ENCODE measurements at places on chromosomes 12 and 14.

DNA sequence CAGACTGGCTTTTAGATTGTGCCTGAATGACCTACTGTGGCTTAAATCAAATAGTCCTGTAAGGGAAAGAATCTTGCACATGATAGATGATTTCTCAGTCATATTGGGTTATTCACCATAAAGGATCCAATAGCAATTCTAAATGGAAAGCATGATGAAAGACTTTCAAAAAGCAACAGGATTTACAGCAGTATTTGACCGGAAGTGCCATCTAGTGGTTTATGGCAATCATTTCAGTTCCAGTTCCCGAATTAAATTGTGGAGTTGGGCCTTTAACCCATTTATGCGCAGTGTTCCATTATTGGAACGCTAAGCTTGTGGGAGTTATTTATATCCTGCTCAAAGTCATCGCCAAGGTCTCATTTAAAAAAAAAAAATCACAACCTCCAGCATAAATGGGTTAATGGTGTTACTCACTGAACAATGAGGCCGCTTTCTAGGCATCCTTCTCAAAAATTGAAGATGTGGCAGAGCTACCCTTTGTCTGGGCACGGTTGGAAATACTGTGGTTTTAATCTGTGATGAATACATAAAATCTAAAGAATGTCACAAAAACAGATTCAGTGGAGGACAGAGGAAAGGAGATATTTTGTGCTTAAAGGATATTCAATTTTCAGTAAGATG, 60.8 kb upstream of the REP15 start:
- DNase-seq, result no peak

- no peak for DNase-seq
Observed at GRCh38 chr12:77315407-77315806, 250.0 kb upstream of the E2F7 start.

- DNase-seq, result no peak
Observed at GRCh38 chr12:77118696-77119095, 53.3 kb upstream of the E2F7 start.

DNA sequence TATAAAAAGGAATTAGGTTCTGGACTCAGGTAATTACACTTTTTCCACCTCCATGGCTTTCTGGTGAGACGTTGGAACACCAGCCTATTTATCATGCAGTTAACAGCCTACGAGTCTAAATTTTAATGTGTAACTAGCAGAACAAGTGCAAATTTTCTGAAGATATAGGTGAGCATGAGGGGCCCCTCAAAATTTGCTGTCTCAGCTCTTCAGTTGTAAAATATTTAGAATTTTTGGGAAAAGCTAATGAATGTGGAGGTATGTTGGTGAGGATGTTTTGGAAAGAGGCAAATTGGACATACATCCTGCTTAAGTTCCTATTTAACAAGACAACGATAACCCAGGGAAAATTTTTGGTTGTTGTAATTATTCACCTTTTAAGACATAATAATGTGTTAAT, 25.3 kb upstream of the BCAT1 start:
- DNase-seq, result no peak

- DNase-seq, result no peak
Observed at GRCh38 chr12:19382563-19382962, 56.7 kb upstream of the AEBP2 start.

GRCh38 chr12:80709811-80710726, 2.6 kb downstream of the MYF6 start:
- DNase-seq, result no peak

GRCh38 chr12:95805864-95806671, 15.5 kb upstream of the NTN4 start:
- DNase-seq, result no peak

- DNase-seq, result no peak
Observed at GRCh38 chr12:34391771-34392581, 369.7 kb downstream of the ALG10 start.

GRCh38 chr12:2035431-2036055, 17.2 kb upstream of the CACNA1C start:
- DNase-seq, result no peak

DNA sequence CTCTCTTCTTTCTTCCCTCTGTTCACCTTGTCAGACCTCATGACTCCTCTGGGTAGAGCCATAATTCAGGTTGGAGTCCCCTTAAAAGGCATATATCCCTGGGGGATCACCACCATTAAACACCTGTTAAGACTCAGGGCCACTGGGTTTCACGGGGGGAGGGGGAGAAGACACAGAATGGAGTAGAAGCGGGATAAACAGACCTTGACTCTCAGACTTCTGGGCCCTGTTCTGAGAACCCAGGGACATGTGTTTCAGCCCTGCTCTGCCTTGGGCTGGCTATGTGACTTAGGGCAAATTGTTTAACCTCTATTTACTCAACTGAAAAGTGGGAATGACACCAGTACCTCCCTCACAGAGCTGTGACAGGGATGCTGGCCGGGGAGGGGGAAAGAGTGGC, 4.6 kb downstream of the CDH24 start:
- no peak for DNase-seq

GRCh38 chr12:23493672-23494071, 455.8 kb downstream of the SOX5 start:
- no peak for DNase-seq

- no peak for DNase-seq
Observed at GRCh38 chr12:3746758-3747157, 6.2 kb downstream of the CRACR2A start.
